HuH-7.5 (cell line): ENCODE measurements at places on chromosomes 4 and X.

DNA sequence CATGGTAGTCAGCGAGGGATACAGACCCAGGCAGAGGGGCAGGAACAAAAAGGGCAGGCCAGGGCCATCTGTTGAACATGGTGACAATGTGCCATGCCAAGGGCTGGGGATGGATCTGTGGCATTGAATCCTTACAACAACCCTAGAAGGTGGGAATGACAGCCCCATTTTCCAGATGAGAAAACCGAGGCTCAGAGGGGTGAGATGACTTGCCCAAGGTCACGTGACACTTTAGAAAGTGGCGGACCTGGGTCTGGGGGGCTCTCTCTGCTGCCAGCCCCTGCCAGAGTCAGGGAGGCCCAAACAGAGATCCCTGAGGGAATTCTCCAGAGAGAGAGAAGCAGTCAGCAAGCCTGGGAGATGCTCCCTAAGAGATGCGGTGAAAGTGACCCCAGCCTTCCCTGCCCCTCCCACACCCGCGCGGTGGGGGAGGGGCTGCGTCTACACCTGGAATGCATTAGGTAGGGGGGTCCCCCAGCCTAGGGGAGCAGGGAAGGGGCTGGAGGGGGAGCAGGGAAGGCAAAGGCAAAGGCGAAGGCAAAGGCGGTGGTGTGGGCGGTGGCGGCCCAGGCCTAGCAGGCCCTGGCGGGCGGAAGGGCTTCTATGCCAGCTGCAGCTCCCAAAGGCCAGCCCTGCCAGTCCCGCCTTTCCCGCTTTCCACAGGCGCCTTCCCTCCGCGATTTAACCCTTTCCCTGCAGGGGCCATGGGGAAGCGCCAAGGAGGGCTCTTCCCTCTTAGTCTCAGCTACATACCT is 13.0 kb downstream of the FGD1 start:
- no peak for DNase-seq

DNA sequence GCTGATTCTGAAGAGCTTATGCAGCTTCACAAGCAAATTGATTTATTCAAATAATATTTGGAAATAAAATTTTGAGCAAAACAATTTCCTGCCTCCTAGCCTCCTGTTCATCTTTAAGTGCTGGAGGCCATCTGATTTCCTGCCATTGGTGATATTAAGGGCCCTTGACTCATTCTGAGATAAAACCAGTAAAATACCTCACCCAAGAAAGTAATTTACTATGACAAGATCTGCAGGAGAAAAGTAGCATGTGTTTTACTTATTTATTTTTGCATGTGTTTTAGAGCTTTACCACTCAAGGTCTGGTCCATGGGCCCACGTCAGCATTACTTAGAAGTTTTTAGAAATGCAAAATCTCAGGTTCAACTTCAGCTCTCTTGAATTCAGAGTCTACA is 67.7 kb downstream of the DCLK2 start:
- DNase-seq: no peak

- DNase-seq: no peak
These were observed 925.6 kb downstream of the SH3BGRL start for GRCh38 chrX:82127228-82128123.

- no peak for DNase-seq
These were observed 99.2 kb downstream of the MGST2 start for GRCh38 chr4:139764686-139765310.

- no peak for DNase-seq
These were observed 247.7 kb upstream of the ARSJ start for GRCh38 chr4:114226968-114227760.

DNA sequence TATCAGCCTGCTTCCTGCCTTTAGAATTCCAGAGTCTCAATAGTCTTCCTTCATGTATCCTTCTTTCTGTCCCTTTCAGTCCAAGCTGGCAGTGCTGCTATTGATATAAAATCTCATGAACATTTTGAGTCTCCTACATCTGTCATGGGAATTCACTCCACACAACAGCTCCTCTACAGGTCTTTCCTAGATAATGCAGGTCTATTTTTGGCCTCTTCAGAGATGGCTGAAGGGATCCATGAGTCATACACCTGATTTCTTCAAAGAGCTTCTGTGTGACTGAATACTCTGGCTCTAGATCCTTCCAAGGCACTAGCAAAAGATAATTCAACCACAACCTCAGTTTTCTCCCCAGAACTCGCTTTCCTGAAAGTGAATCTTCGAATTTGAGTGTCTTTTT is 115.4 kb downstream of the STPG2 start:
- no peak for DNase-seq

GRCh38 chr4:24794480-24794879 is 893 bp upstream of the SOD3 start:
- DNase-seq: no peak

DNA sequence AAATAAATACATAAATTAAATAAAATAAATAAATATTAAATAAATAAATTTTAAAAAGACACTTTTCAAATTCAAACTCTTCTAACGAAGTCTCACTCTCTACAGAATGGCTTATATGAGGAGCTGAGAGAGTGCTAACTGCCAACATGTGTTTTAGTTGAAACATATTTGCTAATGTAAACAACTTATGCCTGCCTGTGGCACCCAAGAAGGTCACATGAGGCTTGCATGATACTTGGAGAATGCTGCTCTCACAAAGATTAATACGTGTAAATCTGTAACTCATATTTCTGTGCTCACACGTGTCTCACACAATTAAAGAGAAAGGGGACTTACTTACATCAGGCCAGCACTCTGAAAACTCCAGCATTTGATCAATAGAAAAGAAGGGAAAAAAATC is 43.2 kb upstream of the PITX2 start:
- DNase-seq: no peak
